ENCODE measurements at places on chromosomes 16 and 17.

DNA sequence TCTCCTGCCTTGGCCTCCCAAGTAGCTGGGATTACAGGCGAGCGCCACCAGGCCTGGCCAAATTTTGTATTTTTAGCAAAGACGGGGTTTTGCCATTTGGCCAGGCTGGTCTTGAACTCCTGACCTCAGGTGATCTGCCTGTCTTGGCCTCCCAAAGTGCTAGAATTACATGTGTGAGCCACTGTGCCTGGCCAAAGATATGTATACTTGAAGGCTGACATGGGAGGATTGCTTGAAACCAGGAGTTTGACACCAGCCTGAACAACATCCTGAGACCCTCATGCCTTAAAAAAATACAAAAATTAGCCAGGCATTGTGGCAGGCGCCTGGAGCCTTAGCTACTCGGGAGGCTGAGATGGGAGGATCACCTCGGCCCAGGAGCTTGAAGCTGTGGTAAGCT is 3.1 kb downstream of the BCAS3 start:
- no peak for DNase-seq

DNA sequence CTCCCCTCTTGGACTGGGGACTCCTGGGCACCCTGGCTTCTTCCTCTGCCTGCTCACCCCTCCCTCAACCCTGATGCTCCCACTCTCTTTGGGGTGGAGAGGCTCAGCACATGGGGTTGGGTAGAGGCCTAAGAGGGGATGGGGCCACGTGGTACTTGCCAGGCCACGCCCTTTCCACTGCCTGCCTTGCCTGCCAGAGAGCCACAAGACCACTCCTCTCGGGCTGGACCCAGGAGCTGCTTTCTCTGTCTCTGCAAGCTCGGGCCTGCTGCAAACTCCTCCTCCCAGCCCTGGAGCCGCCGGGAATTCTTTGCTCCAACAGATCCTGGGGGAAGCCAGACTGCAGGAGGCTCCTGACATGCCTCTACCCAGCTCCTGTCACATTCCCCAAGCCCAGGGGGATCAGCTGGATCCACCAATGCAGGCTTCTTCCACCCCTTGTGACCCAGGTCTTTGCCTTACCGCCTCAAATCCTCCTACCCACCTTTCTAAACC is 11.8 kb downstream of the DLX4 start:
- DNase-seq: no peak

GRCh38 chr16:53743149-53743566 is 39.2 kb downstream of the FTO start:
- peak; percentile 22 for DNase-seq

GRCh38 chr17:32998111-32998886 is 6.7 kb downstream of the SPACA3 start:
- DNase-seq: peak; percentile 52

DNA sequence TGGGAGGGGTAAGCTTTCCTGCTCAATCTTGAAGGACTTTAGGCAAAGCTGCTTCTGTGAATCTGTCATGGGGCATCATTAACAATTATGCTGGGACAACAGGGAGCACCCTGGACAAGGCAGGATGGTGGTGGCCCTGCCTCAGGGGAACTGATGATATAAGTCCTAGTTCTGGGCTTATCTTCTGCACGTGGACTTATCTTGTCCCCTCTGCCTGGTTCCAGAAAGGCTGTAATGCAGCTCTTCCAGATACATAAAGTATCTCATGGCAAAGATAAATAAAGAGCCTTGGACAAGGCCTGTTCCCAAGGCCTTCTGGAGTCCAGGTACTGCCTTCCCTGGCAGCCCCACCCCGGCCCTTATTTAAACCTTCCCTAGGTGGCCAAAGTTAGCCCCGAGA is 6.0 kb upstream of the ZNF385C start:
- no peak for DNase-seq
